Esophagus mucosa (tissue), 1 donor: ENCODE measurements at places on chromosomes 1 and 21. TPM values are rescaled to one million over a fixed set of nuclear protein-coding genes. Genes with fewer than 3 reads are reported as not detected.
A peak's percentile ranks its signal among the peaks of the same experiment; 100 is the strongest.

Gene SLC30A7
- 15.9 TPM for total RNA-seq

Gene C4BPA
- 0.24 TPM for total RNA-seq

- ATAC-seq: no peak
Measured at GRCh38 chr1:178857126-178857525, 13.8 kb downstream of the ANGPTL1 start.

- ATAC-seq: no peak
Measured at GRCh38 chr21:27168084-27168483, 201.2 kb upstream of the ADAMTS5 start.

GRCh38 chr21:40466893-40467483 lies 380.0 kb downstream of the DSCAM start:
- ATAC-seq: no peak

DNA sequence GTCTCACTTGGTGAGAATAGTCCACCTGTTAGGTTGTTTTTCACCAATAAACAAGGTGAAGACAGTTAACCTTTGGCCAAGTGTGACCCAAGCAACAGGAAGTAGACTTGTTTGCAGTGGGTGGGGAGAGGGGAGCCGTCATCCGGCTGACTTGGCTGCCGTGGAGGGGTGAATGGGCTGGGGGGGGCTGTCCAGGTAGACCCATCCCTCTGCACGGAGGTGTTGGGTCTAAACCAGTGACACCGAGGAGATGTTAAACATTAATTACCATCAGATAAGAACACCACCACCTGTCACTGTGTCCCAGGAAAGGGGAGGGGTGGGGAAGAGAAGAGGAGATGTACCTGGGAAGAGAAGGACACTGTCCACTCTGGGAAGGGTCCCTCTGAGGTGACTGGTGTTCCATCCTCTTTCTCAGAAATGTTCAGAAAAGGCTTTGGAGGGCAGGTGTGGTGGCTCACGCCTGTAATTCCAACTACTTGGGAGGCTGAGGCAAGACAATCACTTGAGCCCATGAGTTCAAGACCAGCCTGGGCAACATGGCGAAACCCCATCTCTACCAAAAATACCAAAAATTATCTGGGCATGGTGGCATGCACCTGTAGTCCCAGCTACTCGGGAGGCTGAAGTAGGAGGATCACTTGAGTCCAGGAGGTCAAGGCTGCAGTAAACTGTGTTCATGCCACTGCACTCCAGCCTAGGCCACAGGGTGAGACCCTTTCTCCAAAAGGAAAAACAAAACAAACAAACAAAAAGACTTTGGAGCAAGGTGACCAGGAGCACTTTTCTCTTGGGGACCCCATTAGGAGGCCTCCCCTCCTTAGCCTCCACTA lies 6.7 kb upstream of the MYOM3 start:
- no peak for ATAC-seq

DNA sequence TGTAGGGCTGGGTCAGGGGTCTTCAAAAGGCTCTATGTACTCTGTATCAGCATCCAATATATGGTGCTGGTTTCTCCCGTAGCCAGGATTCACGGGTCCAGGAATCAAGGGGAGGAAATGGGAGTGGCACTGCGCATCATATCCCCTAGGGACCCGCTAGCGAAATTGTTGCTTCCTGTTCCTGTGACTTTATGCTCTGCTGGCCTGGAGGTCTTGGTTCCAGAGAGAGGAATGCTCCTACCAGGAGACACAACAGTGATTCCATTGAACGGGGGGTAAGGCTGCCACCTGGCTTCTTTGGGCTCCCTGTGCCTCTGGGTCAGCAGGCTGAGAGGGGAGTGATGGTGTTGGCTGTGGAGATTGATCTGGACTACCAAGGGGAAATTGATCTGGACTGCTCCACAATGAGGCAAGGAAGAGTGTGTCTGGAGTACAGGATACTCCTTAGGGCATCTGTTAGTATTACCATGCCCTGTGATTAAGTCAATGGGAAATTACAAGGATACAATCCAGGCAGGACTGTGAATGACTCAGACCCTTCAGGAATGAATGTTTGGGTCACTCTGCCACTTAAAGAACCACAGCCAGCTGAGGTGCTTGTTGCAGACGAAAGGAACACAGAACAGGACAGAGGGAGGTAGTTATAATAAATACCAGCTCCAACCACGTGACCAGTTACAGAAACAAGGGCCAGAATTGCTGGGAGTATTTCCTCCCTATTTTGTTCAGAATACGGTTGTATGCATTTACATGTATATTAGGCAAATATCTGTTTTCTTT lies 10.2 kb downstream of the SPSB1 start:
- ATAC-seq: peak; percentile 28

DNA sequence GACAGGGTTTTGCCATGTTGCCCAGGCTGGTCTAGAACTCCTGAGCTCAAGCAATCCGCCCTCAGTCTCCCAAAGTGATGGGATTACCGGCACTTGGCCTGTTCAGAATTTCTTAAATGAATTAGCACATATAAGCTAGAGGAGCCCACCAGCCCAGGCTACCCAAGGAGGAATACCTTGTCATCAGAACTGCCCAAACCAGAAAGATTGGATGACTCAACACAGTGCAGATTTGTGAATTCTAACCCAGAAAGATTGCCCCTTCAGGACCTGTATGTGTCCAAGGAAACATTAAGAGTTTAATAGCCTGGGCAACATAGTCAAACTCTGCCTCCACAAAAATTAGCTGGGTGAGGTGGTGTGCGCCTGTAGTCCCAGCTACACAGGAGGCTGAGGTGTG lies 14.0 kb upstream of the LIN9 start:
- no peak for ATAC-seq

- no peak for ATAC-seq
Measured at GRCh38 chr1:111563619-111564018, 56.0 kb upstream of the RAP1A start.

DNA sequence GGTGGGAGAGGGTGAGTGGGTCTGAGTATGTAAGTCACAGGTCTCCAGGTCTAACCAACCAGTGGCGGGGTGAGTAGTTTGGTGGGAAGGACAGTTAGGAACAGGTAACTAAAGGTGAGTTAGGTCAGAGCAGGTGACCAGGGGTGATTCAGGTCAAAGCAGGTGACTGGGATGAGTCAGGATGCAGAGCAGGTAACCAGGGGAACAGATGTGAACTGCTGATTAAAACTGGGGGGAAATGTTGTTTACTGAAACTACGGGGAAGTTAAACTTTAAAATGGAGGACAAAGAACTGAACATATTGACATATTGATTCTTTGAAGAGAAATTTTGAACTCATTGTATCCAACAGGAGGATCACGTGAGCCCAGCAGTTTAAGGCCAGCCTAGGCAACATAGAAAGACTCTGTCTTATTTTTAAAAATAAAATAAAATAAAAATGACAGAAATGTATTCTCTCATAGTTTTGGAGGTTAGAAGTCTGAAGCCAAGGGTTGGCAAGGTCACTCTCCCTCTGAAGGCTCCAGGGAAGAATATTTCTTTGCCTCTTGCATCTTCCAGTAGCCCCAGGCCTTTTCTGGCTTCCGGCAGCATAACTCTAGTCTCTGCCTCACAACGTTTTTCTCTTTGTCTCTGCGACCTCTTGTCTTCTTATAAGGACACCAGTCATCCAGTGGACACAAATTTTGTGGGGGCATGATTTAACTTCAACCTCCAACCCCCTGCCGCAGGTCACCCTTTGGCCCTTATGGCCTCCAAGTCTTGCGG lies 64.3 kb upstream of the TINAGL1 start:
- ATAC-seq: no peak

DNA sequence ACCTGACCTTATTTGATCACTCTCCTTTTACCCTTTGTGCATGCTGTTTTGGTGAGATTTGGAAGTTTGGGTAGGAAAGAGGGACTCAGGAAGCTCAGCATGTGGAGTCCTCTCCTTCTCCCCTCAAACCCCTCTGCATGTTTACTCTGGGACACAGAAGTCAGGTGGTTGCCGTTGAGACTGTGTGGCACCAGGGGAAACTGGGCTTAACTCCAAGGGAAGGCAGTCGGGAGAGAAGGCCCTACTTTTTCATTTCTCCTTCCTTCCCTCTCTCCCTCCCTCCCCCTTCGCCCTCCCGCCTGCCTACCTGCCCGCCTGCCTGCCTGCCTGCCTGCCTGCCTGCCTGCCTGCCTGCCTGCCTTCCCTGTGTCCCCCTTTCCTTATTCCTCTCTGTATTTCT lies 34.8 kb upstream of the TTC22 start:
- ATAC-seq: no peak

DNA sequence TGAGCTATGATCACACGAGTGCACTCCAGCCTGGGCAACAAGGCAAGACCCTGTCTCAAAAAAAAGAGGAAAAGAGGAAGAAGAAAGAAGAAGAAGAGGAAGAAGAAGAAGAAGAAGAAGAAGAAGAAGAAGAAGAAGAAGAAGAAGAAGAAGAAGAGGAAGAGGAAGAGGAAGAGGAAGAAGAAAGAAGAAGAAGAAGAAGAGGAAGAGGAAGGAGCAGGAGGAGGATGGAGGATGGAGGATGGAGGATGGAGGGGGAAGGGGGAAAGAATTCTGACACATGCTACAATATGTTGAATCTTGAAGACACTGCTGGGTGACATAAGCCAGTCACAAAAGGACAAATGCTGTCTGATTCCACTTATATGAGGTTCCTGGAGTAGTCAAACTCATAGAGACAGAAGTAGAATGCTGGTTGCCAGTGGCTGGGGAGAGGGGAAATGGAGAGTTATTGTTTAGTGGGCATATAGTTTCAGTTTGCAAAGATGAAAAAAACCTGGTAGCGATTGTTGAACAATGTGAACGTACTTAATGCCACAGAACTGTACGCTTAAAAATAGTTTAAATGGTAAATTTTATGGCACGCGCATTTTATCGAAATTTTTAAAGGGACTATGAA lies 47.3 kb upstream of the COA6 start:
- ATAC-seq: no peak

GRCh38 chr1:164912290-164912689 lies 353.3 kb downstream of the PBX1 start:
- no peak for ATAC-seq

DNA sequence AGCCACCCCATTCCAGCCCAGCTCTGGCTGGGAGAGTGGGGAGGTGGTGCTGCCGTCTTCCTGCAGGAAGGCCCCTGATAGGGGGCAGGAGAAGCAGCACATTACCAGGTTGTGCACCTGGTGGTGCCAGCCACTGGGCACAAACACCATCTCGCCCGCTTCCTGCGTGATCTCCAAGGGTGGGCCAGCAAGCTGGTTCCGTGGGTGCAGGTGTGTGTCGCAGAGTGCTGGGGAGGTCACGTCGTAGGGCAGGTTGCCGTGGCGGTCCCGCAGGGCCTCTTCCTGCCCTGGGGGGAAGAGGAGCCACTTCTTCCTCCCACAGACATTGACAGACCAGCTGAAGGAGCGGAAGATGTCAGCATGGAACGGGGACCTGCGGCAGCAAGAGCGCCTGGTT lies 1.8 kb downstream of the JMJD4 start:
- ATAC-seq: no peak

DNA sequence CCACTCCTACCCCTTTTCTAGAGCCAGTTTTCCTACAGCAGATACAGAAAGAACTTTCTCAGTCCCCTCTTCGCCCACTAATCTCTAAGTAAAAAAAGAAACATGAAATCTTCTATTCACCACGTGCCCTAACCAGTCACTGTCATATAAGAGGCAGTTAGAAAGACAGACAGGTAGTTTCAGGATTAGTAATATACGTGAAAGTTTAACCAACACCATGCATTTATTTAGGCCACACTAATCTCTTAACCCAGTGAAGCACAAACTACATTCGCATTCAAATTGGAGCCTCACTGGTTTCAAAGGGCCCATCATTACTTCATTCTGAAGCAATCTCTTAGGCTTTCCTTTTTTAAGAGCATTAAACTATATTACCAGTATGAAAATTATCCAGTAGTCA lies 10.1 kb downstream of the GPATCH2 start:
- no peak for ATAC-seq

- ATAC-seq: no peak
Measured at GRCh38 chr1:23369335-23370013, at the start of gene ZNF436. Gene ZNF436, minus strand, starts transcription at chr1:23369836. Its CDS starts 1,831 bp downstream, at chr1:23368005.
